ENCODE measurements at places on chromosomes 12 and 14.

DNA sequence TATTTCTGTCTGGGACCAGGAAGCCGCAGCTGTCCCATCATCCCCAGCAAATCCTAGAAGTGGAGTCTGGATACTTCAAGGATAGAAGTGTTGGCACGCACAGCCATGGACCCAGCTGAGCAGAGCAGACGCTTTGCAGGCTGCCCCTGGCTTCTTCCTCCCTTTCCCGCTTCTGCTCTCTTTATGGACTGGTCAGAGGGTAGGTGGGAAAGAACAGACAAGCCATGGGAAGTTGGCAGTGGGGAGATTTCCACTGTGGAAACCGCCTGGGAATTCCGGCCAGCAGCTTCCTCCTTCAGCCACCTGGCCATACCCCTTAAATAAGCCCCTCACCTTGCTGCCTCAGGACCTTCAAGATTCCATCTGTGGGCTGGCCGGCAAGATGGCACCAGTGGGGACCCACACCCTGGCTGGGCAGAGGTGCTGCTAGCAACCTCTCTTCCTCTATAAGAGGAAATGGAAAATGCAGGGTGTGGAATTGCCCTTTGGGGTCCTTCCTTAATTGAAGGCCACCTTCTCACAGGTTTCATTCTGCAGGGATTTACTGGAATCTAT, 20.6 kb downstream of the OTUB2 start:
- no peak for DNase-seq

DNA sequence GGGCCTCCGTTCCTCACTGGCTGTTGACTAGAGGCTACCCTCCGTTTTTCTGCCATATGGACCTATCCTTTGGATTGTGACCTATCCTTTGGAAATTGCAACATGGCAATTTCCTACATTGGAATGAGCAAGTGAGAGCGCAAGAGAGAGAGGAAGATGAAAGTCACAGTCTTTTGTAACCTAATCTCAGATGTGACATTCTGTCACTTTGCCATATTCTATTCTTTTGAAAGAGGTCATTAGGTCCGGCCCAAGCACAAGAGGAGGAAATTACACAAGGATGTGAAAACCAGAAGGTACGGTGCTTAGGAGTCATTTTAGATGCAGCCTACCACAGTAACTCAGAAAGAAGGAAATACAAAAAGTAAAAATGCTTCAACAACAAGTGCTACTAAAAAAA, 47.3 kb upstream of the SRP54 start:
- DNase-seq = no peak

GRCh38 chr12:116123451-116124258, 153.8 kb downstream of the MED13L start:
- DNase-seq = peak; percentile 77

DNA sequence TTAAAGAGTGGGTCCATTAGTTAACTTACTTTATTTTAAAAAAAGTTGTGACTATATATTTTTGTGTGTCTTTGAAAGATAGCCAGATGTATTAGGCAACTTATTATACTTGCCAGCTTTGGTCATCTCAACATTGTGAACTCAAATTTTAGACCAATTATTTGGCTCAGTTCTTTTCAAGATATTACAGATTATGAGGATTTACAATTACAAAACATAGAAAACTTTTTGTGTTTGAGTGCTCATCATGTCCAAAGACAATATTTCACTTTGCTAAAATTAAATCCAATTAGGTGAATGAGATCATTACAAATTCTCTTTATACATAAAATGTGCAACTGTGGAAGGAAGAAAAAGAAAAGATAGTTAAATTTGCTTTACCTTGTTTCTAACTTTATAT, 18.3 kb upstream of the PDE3A start:
- no peak for DNase-seq

GRCh38 chr12:49126852-49127763, 4.1 kb downstream of the TUBA1B start:
- no peak for DNase-seq

GRCh38 chr14:20515846-20516245, 10.5 kb downstream of the RNASE10 start:
- DNase-seq = no peak

GRCh38 chr14:61568572-61569011, 126.7 kb upstream of the HIF1A start:
- no peak for DNase-seq

- no peak for DNase-seq
These were observed 6.4 kb downstream of the SELPLG start for GRCh38 chr12:108627134-108627920.

DNA sequence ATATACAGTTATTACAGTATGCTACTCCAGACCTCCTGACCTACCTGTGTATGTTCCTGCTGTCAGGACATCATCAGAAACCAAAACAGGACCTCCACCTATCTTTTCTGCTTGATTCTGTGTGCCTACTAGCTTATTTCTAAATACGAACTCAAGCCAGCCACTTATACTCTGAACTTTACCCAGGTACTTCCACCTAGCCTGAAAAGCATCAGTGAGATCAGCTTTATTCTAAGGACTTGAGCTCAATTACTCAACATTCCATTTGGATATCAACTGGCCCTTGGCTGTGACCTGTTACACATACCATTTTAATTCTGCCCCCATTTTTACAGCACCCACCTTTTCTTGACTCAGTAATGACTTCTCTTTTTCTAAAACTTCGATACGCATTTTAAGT, 29.2 kb downstream of the TRIP11 start:
- DNase-seq = no peak

DNA sequence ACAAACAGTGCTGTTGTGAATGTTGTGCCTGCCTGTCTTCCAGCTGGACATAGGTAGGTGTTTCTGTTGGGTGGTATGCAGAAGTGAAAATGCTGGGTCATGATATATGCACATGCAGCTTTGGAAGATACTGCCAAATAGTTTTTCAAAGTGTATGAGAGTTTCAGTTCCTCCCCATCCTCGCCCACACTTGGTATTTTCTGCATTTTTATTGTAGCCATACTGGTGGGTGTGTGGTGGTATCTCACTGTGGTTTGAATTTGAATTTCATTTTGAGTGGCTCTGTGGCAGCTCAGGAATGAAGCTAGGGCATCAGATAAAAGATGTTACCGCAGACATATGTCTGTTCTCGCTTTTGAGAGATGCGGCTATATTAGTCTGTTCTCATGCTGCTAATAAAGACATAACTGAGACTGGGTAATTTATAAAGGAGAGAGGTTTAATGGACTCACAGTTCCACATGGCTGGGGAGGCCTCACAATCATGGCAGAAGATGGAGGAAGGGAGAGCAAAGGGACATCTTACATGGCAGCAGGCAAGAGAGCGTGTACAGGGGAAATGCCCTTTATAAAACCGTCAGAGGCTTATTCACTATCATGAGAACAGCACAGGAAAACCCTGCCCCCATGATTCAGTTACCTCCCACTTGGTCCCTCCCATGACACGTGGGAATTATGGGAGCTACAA, 183.1 kb downstream of the CAND1 start:
- DNase-seq = no peak

- DNase-seq = no peak
These were observed 3.7 kb upstream of the LPCAT3 start for GRCh38 chr12:7021956-7022355.

GRCh38 chr14:63245893-63246292, 41.6 kb downstream of the RHOJ start:
- no peak for DNase-seq

DNA sequence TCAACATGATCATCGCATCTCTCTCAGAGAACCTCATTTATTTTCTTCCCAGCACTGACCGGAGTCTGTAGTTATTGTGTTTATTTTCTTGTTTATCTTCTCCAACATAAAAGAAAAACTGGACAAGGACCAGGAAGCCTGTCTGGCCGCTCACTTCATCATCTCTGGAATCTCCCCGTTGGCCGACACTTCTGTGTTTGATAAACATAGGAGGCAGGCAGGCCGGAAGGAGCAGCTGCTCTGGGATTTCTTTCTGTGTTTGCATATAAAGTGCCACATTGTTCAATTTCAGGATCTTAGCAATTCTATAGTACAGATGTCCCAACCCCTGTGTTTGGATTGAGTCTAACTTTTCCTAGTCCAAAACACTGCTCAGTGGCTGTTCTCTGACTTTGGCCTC, 53.3 kb downstream of the ACACB start:
- DNase-seq = no peak

- DNase-seq = no peak
These were observed 9.0 kb downstream of the KCTD10 start for GRCh38 chr12:109467978-109468676.

GRCh38 chr12:53414756-53415417, 8.8 kb upstream of the AMHR2 start:
- no peak for DNase-seq

DNA sequence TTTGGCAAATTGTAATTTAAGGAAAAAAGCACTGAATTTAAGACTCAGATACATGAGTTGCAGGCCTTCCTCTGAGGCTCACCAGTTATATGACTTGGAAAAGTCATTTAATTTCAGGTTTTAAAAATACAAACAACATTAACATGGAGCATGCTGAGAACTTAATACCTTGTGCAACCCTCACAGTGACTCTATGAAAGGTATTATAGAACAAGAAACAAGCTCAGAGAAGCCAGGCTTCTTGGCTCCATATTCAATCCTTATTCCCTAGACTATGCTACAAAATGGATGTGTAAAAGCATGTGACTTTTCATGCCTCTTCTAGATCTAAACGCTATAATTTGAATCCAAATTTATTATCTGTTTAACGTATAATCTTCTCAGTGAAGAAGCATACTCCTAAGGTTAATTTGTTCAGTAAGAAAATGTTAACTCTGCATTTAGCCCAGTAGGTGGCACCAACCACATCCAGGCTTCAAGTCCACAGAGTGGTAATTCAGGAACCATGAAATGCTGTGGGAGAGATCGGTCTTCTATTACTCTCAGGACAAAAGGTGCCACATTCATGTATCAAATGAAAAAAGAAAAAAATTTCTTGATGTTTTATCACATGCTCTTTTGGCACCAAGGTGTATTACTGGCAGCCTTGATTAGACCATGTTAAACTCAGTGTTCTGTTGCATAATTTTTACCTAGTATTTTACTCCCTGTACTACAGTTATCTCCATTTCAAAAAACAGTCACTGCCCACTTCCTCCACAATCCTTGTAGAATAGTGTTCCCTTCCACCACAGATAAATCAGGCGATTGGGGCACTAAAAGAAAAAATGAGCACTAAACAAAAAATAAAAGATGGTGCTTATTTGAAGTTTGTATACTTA, 9.3 kb downstream of the CCDC196 start:
- peak; percentile 68 for DNase-seq

GRCh38 chr12:15852383-15852782, 29.8 kb upstream of the STRAP start:
- peak; percentile 65 for DNase-seq

- no peak for DNase-seq
These were observed 113.3 kb downstream of the PTPRO start for GRCh38 chr12:15435597-15435996.

DNA sequence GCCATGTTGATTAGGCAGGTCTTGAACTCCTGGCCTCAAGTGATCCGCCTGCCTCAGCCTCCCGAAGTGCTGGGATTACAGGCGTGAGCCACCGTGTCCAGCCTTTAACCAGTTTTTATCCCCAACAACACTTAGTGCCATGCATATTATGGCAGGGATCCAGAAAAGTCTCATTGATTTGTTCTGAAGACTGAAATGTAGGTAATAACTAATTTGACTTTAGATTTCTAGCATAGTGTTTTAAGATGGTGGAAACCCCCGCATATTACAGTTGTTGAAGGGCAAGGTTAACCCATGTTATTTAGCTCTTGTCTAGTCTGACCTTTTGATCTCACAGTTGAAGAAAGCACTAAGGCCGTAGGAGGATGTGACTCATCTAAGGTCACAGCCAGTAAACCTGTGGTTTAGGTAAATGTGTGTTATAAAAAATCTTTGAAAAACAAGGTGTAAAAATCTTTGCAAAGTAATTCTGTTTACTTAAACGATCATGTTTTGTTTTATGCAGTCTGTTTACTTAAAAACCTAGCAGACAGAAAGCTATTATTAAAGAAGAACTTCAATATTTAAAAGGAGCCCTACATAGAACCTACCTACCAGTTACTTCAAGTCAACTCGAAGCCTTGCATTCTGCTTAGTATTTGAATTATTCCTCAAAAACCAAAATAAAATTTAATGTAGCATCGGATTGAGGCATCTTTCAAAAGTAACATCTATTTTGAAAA, 24.8 kb downstream of the BICDL1 start:
- no peak for DNase-seq

GRCh38 chr12:38253778-38254177, 62.8 kb upstream of the ALG10B start:
- DNase-seq = no peak

GRCh38 chr12:26452511-26452910, 257.1 kb downstream of the SSPN start:
- DNase-seq = no peak

- DNase-seq = no peak
These were observed 63.2 kb downstream of the TESC start for GRCh38 chr12:117036046-117036445.

DNA sequence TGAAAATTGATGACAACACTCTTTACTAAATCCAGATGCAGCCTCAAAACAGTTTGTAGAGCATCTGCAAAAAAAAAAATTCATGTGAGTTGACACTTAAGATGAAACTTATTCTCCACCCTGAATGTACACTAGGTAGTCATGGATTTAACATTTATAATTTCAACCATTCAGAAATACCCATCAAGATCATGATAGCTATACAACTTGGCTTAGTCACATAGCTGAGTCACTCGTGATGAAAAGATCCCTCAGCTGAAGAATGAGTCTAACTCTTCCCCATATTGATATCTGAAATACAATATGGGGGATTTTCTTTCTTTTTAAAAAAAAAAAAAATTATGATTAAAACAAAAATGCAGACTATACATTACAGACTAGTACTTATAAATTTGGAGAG, 104.8 kb upstream of the PLEKHG7 start:
- peak; percentile 81 for DNase-seq

- peak; percentile 20 for DNase-seq
These were observed 26.3 kb upstream of the CD69 start for GRCh38 chr12:9786726-9787717.

DNA sequence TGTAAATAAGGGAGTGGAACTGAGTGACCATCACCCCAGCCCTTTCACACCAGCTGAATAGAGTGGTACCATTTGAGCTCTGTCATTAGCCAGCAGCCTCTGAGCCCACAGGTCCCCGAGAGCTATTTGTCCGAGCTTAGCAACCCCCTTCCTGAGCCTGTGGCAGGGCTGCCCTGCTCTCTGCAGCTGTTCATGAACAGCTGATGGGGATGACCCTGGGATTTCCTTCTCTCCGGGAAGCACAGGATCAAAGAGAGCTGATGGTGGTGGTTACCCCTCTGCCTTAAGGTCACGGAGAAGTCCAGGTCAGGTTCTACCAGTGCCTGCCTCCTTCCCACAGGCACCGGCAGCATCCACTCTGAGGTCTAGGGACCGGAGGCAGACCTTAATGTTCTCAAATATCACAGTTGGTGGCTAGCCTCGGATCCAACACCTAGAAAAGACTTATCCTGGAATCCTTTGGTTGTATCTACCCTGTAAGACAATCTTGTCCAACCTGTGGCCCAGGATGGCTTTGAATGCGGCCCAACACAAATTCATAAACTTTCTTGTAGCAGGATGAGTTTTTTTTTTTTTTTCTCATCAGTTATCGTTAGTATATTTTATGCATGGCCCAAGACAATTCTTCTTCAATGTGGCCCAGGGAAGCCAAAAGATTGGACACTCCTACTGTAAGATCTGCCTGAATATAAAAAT, 81.1 kb downstream of the ESRRB start:
- DNase-seq = no peak
